ENCODE measurements at places on chromosomes 3 and 15.

GRCh38 chr3:98563661-98564281 lies 29.6 kb downstream of the CPOX start:
- DNase-seq: peak; percentile 30

DNA sequence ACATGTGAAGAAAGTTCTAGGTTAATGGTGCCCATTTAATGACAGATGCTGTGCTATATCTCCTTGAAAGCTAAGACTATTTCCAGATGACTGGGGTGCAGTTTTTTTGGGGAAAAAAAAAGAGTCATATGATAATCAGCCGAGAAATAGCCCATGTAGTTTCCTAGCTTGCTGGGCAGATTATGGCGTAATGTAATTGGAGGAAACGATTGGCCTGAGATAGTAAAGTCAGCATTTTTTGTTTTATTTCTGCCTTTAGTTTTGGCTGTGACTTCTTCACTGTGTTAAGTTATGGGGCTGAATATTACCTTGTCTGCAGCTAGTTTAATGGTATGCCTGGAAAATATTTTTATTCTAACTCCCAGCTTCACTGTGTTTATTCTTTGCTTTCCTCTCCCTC lies 24.0 kb downstream of the PDHB start:
- no peak for DNase-seq

DNA sequence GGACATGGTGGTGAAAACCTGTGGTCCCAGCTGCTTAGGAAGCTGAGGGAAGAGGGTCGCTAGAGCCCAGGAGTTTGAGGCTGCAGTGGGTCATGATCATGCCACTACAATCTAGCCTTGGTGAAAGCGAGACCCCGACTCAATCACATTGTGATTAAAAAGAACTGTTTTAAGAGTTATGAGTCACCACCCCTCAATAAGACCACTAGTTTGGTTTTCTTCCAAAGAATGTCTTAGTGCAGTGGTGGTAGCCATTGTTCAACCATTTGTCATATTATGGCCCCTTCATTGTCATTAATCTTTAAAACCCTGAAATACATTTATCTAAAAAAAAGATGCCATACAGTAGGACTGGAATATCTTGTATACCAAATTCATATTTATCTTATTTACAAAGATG lies 48.8 kb downstream of the BLM start:
- DNase-seq: no peak

DNA sequence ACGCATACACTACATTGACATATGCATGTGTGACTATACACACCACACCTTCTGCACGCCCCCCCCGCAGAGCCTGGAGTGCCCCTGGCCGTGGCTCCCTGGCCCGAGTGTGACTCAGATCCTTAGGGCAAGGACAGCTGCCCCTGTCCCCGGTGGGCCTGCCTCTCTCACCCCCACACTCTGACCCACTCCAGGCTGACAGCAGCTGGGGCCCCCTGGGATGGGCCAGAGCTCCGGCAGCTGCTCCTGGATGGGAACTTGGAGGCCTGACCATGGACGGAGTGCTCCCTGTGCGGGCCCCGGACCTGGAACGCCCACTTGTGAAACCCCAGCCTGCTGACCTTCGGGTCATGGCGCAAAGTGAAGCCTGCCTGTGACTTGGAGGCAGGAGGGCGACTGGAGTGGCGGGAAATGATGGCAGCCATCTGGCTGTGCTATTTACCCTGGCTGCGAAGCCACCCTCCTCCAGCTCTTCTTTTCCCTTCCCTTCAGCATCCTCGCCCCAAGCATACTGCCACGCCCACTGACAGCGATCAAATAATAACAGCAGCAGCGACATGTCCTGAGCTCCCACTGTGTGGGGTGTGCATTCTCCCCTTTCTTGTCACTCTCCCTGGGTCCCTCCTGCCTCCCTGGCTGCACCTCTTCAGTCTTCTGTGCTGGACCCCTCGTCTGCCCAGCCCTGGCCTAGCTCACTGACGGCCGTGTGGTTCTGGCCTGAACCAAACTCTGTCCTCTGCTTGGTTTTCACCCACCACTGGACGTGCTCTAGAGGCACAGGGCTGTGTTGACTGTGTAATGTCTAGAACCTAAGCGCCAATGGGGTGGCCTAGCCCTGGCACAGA lies 90.7 kb upstream of the MEF2A start:
- peak; percentile 26 for DNase-seq

DNA sequence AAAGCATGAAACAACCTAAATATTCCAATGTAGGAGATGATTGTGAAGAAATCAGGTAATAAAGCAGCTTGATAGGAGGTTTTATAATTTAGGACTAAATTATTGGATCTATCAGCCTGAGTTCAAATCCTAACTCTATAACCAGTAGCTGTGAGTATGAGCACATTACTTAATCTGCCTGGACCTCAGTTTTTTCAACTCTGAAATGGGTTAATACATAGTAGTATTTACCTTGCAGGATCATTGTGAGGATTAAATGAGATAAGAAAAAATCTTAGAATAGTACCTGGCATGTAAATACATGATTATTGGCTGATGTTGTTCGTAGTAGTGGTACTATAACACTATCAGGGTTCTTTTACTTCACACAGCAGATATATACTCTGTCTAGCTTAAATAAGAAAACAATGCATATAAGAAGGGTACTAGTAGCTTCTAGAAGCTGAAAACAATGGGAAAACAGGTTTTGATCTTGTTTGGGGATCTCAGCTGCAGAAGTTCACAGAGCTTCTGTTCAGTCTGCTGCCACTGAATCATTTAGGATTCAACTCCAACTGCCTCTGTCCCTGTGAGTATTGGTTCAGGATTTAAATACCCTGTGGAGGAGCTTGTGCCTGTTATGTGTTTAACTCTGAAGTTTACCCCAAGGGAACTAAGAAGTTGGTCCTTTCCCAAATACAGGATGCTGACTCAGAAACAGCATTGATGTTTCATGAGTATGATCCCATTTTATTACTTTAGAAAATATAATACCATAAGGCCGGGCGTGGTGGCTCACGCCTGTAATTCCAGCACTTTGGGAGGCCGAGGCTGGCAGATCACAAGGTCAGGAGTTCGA lies 34.2 kb downstream of the KAT2B start:
- no peak for DNase-seq

- no peak for DNase-seq
These were observed 32.4 kb upstream of the ALDH1A3 start for GRCh38 chr15:100847194-100847593.

- no peak for DNase-seq
These were observed 95.8 kb downstream of the RAP2B start for GRCh38 chr3:153257673-153258351.

DNA sequence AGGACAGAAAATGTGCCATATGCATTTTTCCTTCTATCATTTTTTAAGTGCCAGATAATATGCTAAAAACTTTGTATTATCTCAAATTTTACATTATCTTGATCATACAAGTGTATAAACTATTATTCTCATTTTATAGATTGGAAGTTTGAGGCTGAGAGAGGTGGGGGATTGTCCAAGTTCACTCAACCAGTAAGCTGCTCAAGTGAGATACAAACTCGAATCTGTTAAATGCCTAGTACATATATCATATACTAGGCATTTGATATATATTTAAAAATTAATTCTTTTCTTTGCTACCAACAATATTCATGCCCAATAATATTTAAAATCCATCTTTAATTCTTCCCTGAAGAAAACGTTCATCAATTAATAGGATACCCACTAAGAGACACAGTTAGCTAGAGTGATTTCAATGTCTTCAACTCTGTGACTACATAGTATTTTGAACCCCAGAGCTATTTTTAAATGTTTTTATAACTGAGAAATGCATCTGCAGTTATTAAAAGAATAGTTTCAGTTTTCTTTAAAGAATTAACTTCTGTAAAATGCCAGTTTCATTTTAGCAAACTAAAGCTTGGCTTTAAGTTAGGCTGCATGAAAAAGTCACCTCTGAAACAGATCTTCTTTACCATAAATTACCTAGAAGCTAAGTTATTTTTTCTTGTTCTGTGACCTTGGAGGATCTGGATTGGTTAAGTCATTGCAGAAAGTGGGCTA lies 40.4 kb downstream of the IQCB1 start:
- no peak for DNase-seq

DNA sequence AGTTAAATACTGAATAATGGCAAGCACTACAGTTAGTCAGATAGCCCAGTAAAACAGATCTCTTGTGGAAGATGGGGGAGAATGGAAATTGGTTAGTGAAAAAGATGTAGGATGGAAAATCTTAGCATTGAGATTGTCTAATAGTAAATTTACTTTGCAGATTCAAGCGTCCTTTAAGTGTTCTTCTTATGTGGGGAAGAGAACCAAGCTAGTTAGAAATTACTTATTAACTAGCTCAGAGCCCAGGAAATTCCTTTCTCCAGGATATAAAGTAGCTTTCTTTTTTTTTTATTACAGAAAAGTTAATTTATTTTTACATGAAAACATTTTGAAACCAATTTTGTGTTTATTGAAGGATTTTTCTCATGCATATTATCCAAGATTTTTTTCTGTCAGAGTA lies 36.7 kb downstream of the TIPARP start:
- no peak for DNase-seq

- DNase-seq: no peak
These were observed 44.5 kb upstream of the CCNL1 start for GRCh38 chr3:157204431-157204830.

DNA sequence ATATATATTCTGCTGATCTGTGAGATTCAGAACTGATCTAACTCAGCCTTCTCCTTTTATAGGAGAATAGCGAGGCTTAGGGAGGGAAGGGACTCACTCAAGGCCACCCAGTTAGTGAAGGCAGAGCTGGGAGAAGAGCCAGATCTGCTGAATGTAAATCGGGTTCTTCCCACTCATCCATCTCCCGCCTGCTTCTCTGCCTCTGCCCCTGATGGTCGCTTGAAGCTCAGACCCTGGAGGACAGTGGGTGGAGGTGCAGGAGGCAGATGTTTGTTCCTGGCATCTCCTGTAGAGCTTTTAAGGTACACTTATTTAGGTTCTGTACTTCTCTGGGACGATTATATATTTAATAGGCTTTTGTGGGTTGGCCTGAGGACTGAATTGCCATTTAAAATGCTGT lies 4.3 kb downstream of the PDIA5 start:
- no peak for DNase-seq

DNA sequence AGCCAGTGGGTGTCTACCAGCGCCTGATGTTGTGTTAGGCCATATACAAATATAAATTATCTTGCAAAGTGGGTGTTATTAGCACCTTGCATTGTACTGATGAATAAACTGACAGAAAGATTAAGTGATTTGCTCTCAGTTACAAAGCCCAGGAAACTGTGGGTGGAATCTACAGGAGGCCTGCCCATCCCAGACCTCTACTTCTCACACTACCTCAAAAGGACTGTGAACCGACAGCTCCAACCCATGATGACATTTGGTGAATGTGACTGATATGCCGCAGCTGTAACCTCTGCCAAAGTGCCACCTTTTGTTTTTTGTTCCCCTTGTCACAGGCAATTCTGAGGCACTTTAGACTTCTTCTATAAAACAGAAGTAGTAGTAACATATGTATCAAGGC lies 43.7 kb upstream of the KCNMB2 start:
- no peak for DNase-seq

DNA sequence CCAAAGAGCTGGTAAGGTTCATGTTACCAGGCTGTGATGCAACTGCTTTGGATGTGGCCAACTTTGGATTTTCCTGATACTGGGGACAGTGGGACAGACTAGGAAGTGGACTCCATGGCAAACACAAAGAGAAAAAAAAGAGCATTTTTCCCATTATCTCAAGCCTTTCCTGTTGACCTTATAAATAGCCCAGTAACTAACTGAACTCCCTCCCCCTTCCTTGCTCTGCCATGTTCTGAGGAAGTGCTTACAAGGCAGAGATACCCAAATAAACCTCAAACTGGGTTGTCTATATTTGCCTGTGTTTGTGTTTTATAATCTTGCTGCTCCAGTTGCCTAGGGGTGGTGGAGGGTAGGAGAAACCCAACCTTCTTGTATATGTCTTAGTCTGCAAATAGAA lies 27.3 kb upstream of the SLC9A9 start:
- DNase-seq: no peak

DNA sequence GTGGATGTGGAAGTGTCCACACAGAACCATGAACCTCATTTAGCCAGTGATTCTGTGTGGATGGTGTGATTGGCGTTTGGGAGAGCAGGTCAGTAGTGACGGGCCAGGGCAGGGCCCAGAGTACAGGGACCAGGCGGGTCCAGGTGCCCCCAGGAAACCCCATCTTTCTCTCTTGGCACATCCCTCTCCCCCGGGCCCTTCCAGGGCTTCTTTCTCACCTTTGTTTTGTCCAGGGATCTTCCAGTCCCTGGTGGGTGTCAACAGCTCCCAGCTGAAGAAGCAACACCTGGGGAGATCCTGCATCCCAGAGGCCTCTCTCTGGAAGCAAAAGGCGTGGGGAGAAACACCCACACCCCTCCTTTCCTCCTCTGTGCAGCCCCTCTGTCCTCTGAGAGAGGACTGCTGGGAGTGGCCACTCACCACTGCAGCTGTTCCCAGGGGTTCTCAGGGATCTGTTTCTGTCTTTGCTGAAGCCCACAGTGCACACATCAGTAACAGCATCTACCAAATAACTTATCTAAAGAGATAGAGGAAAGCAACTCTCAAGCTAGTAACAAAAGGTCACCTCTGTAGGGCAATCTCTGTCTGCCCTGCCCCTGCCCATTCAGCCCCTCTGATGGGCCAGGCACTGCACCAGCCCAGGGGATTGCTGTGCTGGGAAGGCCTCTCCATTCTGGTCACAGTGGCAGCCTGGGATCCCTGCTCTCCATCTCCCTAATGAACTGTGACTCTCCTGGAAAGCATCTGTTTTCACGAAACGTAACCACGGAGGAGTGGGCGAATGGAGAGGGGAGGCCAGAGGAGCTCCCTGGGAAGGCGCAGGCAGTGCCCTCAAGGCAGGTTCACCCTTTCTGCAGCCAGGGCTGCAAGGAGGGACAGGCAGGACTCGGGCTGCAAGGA lies 98.3 kb upstream of the ALDH1A3 start:
- no peak for DNase-seq

DNA sequence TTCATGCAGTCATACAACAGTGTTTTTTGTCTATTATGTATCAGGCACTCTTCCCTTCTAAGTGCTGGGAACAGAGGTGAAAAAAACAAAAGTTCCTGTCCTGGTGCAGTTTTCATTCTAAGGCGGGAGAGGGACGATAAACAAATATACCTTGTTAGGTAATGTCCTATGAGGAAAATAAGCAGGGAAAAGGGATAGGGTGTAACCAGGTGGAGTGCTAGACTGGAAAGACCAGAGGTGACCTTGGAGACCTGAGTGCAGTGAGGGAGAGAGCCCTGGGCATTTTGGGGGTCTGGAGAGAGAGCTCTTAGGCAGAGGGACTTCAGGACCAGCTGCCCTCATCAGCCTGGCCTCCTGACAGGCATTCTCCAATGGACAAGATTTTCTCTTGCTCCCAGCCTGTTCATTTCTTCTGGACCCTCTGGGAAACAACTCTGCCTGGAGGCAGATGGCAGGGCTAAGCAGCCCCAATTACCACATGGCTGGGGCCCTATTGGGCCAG lies 97.2 kb upstream of the TJP1 start:
- no peak for DNase-seq

DNA sequence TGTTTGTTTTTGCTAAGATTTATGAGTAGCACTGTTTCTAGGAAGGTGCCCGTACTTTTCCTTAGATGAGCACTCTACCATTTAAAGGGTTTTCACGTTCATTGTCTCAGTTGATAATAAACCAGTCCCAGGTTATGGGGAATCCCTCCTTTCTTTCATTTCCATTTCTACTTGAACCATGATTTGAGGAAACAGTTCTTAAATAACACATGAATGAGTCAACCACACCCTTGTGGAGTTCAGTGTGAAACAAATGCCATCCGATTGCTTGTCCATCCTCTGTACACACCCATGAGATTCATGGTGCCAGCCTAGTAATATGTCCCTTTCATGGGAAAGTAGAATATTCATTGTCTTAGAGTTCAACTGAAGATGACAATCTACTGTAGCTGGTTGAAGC lies 23.1 kb downstream of the CMTM8 start:
- DNase-seq: no peak

- DNase-seq: no peak
These were observed 525.8 kb downstream of the DIPK2A start for GRCh38 chr3:144497452-144497851.

Data from skeletal muscle cell (primary cell).